ENCODE measurements at places on chromosomes 16 and 17.

DNA sequence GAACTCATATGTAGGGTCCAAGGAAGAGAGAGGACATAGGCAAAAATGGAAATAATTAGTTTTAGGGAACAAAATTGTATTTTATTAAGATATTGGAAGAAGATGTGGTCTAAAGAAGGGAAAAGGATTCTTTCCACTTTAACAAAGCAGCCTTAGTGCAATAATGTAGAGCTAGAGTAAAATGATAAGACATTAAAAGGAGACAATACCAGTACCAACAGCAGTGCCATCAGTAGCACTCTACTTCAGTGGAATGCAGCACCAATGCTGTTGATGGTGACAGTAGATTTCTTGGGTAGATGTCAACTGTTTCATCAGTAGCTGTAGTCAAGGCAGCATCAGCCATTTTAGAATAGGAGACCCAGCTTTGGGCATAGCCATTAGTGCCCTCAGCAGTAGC, 124.3 kb downstream of the BRIP1 start:
- no peak for DNase-seq

DNA sequence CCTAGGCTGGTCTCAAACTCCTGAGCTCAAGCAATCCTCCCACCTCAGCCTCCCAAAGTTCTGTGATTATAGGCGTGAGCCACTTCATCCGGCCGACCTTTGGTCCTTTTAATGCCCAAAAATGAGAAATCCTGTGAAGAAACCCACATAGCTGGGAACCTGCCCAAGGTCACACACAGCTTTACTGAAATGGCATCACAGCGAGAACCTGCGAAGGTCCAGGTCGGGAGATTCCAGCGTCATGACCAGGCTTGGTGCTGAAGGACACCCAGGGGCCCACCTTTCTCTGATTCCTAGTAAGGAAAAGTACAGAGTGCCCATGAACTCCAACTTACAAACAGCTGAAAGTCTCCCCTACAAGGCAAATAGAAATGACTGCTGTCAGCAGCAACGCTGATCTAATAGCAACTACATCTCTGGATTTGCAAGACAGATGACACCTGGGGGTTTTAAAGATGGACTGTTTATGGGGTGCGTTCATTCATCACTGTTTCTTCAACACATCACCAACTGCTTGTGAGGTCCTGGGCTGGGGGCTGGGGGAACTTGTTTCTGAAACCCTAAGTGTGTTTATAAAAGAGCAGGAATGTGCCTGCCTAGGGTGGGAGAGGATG, 24.5 kb upstream of the DNAH17 start:
- no peak for DNase-seq

DNA sequence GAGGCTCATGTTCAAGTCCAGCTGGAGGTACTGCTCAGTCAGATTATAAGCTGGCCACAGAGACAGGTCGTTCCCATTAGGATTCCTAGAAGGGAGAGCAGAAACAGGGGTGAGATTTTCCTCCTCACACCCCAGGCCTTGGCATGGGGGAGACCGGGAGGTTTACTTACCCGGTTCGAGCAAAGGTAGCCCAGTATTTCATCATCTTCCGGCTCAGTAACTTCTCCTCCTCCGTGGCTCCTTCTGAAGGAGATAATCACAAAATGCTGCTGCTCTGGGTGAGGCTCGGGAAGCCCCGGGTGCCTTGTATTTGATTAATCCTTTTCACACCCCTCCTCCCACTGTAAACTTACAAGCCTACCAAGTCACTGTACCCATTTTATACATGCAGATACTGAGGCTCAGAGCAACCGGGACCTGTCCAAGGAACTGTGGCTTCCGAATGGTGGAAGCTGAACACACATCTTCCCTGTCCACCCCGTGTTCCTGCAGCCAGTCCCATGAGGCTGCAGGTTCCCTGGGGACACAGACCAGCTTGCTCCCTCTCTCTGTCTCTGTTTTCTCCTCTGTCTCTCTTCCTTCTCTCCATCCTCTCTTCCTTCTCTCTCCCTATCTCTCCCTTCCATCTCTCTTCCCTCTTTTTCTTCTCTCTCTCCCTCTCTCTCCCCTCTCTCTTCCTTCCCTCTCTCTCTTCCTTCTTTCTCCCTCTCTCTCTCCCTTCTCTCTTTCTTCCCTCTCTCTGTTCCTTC, 13.9 kb upstream of the CES1 start:
- no peak for DNase-seq

- no peak for DNase-seq
Measured at GRCh38 chr16:65372171-65372570, 250.3 kb upstream of the CDH11 start.

GRCh38 chr17:22233382-22233781, 541.1 kb downstream of the KCNJ18 start:
- DNase-seq = no peak

DNA sequence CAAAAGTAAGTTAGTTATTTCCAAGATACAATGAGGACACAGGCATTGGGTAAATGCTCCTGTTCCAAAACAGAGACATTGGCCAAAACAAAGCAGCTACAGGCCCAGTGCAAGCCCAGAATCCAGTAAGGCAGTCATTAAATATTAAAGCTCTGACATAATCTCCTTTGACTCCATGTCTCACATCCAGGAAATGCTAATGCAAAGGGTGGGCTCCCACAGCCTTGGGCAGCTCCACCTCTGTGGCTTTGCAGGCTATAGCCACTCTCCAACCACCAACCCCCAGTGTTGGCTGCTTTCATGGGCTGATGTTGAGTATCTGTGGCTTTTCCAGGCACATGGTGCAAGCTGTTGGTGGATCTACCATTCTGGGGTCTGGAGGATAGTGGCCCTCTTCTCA, 733.4 kb upstream of the SOX9 start:
- no peak for DNase-seq

DNA sequence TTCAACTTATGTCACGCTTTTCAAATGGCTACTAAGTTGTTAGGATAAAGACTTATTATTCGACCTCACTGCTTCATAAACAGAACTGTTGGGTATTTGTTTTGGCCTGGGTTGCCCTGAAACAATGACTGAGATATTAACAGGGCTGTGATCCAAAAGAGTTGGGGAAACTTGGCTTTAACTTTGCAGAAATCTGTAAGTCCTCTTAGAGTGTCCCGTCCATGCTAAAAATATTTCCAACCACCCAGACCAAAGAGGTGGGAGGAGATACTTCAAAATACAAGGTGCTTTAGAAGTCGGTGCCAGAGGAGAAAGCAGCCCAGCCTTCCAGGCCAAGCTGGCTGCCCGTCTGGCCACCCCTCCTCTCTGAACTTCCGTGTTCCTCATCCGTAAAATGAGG, 16.1 kb upstream of the SPATA32 start:
- DNase-seq = no peak

DNA sequence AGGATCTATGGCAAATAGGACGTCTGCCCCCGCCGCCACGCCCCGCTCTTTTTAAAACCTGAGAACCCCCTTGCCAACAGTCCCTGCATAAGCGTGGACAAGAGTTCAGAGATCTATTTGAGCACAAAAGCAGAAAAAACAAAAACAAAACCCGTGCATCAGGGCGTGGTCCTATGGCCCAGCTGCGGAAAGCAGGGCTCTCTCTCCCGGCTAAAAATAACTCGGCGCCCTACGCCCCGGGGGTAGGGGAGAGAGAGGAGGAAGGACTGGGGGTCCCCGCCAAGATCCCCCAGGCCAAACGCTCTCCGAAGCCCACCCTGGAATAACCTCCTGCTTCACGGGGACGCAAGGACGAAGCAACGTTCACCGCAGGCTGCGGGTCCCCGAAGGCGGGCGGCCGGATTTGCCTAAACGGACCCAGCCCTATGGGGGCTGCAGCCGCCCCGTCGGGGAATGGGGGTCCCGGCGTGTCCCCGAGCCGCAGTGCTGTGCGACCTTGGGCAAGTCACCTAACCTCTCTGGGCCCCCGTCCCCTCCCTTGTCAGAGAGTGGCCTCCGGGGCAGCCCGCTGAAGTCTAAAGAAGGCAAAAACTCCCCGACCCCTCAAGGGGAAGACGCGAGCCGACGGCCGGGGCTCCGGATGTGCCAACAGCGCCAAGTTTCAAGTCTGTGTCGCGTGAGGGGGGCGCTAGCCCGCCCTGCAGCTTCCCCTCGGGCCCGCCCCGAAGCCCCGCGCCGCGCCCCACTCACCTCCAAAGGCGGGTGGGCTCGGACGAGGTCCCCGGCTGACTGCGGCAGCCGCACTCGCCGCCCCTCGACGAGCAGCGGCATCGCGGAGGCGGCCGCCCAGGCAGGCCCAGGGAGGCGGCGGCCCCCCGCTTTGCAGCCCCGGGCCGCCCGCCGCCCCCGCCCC, 477 bp downstream of the NTAN1 start:
- no peak for DNase-seq

DNA sequence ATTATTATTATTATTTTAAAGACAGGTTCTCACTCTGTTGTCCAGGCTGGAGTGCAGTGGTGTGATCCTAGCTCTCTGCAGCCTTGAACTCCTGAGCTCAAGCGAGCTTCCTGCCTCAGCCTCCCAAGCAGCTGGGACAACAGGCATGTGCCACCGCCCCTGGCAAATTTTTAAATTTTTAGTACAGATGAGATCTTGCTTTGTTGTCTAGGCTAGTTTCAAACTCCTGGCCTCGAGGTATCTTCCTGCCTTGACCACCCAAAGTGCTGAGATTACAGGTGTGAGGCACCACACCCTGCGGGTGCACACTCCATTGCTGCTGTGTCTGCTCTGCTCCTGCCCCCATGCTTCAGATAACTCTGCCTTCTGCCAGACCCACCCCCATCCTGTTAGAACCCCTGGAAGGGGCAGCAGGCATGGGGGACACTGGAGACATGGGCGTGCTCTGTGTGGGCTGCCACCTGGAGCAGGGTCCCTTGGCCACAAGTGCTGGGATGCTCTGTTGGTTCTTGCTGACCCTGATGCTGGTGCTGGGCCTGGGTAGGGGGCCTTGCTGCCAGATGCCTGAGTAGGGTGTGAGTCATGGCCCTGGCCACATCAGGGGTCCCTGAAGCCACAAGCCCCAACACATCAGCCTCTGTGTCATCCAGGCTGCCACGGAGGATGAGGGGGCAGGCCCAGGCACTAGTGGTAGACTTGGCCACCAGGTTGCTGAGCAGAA, 2.6 kb downstream of the GGT6 start:
- no peak for DNase-seq

- DNase-seq = peak; percentile 81
Measured at GRCh38 chr17:3843935-3844516, 2.0 kb downstream of the NCBP3 start.

DNA sequence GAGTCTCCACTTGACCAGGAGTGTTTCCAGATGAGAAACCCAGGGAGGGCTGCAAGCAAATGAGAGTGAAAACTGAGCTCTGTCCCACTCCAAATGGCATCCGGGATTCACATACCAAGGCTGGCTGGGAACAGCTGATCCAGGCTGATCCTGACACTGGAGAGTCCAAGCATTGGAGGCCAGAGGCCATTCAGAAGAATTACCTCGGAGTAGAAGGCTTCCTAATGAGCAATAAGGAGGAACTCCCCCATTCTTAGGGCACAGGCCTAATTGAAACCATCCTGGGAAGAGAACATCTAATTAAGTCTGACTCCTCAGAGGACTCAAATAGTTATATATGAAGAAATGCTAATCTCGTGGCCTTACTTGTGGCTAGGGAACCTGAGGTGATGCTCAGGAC, 142.8 kb downstream of the PRKCA start:
- no peak for DNase-seq

GRCh38 chr16:85276721-85277120, 164.4 kb upstream of the CIBAR2 start:
- no peak for DNase-seq

DNA sequence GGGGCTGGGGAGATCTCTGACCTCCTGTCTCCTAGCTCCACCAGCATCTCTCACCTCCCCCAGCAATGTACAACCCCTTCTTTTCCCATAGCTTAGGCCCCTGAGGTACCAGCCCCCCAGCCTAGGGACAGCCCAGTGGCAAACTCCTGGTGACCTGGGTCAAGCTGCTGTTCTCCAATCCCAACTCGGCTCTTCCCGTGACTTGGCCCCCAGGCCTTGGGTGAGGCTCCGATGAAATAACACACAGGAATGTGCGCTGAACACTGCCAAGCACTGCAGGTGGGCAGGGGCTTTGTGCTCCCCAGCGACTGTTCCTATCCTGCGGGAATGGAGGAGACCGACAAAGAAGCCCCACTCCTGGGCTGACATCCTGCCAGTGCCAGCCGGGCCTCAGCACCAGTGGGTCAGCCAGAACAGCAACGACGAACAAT, 63.7 kb upstream of the AMZ2 start:
- no peak for DNase-seq

DNA sequence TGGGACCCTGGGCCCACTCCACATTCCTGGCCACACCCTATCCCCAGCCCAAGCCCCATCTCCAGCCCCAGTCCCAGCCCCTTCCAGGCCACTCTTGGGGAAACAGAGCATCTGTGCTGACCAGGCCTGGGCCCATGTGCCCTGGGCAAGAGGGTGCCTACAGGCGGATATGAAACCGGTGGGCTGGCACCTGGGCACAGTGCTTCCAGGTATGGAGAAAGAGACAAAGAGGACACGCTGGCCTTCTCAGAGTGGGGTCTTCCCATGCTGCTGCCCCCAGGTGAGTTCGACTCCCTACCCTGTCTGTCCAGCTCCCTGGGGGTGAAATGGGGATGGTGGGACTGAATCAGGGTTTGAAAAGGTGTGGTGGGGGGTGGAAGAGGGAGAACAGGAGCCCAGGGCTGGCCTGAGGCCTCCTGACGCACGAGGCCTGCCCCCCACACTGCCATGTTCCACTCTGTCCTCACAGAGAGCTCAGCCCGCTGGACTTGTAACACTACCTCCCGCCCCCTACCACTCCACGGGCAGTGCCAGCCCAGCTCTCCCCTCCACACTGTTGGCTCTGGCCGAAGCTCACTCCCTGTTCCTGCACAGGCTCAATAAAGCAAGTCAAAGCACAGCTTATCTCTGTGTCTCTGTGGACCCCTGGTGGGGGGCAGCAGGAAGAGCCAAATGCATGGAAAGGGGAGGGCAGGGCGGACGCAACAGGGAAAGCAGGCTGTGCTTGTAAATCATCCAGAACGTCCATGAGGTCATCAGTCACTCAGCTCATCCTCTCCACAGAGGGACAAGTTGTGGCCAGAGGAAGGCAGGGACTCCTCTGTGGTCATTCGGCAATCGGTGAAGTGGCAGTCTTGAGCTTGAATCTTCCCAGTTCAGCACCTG, 71.1 kb upstream of the TMEM97 start:
- DNase-seq = no peak

GRCh38 chr16:56300891-56301850, 109.9 kb downstream of the GNAO1 start:
- DNase-seq = no peak

GRCh38 chr17:38746004-38746848, 1.9 kb downstream of the PCGF2 start:
- DNase-seq = no peak

- DNase-seq = no peak
Measured at GRCh38 chr17:82440469-82440981, 10.0 kb downstream of the CYBC1 start.

DNA sequence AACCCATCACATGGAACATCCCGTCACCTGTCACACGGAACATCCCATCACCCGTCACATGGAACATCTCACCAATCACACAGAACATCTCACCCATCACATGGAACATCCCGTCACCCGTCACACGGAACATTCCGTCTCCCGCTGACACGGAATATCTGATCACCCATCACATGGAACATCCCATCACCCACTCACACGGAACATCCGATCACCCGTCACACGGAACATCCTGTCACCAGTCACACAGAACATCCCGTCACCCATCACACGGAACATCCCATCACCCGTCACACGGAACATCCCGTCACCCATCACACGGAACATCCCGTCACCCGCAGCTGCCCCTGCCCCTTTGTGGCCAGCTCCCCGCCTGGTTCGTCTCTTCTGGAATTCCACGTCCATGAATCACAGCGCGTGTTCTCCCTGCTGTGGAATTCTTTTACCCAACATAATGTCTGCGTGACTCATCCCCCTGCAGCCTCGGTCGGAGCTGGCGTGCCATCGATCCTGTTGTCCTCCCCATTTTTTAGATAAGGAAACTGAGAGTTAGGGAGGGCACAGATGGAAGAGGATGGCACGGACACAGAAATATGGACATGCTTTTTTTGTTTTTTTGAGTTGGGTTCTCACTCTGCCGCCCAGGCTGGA, 5.6 kb downstream of the CPNE7 start:
- DNase-seq = no peak

Data from activated effector memory CD4-positive, alpha-beta T cell treated with anti-CD3 and anti-CD28 coated beads, Interleukin-2, amount 50 U/mL, for 16 hours (primary cell).